ENCODE measurements at places on chromosomes 12 and 14. TPM values are rescaled to one million over a fixed set of nuclear protein-coding genes. Genes with fewer than 3 reads are reported as not detected.

Gene TM7SF3
- total RNA-seq: 72.9 TPM

Gene CD4
- 4.7 TPM for total RNA-seq

Gene SPIC
- total RNA-seq: not detected

Gene PRB2
- total RNA-seq: not detected

Gene CCDC175
- total RNA-seq: not detected

Gene TGM1
- 1.7 TPM for total RNA-seq

Gene OTUB2
- 2.3 TPM for total RNA-seq

DNA sequence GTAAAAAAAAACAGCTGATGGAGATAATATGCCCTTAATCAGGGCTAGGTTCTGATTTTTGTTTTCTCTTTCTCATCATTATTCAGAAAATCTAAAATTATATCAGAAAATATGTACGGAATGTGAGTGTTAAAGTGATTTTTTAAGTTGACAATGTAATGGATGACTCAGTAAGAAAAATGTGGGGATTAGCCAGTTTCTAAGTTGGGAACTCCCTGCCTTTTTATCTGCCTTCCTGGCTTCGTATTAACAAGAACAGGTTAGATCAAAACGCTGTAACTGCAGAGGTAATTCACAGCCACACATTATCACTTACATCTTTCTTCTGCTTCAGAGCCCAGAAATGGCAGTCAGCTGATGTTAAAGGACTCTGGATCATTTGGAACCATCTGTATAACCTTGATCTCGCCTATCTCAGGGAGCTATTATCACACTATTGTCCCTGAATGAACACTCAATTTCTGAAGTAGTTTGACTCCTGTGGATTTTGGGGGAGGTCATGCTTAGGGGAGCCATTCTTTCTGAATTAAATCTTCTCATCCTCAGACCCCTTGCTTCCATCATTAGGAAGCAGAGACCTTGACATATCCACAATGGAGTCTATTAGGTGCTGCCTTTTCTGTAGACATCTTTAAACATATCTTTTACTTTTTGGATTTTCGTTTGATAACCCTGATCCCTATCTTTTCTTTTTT lies 135.7 kb upstream of the SLC16A7 start:
- H3K4me3 ChIP-seq: no peak overlapping the region
- no peak overlapping the region for H3K27ac ChIP-seq
- H3K36me3 ChIP-seq: no peaks in the 10 kb centered on the region
- DNase-seq: no peak

DNA sequence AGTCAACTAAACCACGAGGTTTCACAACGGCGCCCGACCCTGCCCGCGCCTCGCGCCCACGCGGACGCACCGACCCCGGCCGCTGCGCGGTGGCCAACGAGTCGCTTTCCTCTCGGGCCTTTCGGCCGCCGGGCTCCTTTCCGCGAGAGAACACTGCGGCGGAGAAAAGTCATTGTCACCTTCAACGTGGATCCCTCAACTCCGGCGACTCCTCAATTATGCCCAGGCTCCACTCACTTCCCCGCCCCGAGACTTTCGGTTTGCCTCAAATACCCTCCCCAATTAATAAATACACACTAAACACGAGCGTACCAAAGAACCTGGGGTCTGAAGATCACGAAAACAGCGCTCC lies 450 bp downstream of the SINHCAF start:
- H3K4me3 ChIP-seq: peak overlapping the region; percentile 99
- H3K4me1 ChIP-seq: peaks cover 35% of the 10 kb centered on the region
- peaks cover 23% of the 10 kb centered on the region for H3K27me3 ChIP-seq
- DNase-seq: no peak
- H3K36me3 ChIP-seq: peaks cover 16% of the 10 kb centered on the region

- no peak overlapping the region for H3K27ac ChIP-seq
- H3K36me3 ChIP-seq: peaks cover 4% of the 10 kb centered on the region
- H3K4me1 ChIP-seq: no peaks in the 10 kb centered on the region
- DNase-seq: no peak
- H3K4me3 ChIP-seq: no peak overlapping the region
These were observed 51.2 kb downstream of the GLRX5 start for GRCh38 chr14:95585953-95586620.

GRCh38 chr14:94138251-94138650 lies 8.8 kb upstream of the IFI27L2 start:
- no peaks in the 10 kb centered on the region for H3K36me3 ChIP-seq
- no peak overlapping the region for H3K4me3 ChIP-seq
- no peaks in the 10 kb centered on the region for H3K4me1 ChIP-seq
- H3K27ac ChIP-seq: no peak overlapping the region

GRCh38 chr14:54133896-54134295 lies 177.3 kb upstream of the BMP4 start:
- no peak for DNase-seq
- H3K27ac ChIP-seq: no peak overlapping the region
- no peak overlapping the region for H3K4me3 ChIP-seq
- H3K27me3 ChIP-seq: no peaks in the 10 kb centered on the region
- H3K4me1 ChIP-seq: peaks cover 17% of the 10 kb centered on the region

DNA sequence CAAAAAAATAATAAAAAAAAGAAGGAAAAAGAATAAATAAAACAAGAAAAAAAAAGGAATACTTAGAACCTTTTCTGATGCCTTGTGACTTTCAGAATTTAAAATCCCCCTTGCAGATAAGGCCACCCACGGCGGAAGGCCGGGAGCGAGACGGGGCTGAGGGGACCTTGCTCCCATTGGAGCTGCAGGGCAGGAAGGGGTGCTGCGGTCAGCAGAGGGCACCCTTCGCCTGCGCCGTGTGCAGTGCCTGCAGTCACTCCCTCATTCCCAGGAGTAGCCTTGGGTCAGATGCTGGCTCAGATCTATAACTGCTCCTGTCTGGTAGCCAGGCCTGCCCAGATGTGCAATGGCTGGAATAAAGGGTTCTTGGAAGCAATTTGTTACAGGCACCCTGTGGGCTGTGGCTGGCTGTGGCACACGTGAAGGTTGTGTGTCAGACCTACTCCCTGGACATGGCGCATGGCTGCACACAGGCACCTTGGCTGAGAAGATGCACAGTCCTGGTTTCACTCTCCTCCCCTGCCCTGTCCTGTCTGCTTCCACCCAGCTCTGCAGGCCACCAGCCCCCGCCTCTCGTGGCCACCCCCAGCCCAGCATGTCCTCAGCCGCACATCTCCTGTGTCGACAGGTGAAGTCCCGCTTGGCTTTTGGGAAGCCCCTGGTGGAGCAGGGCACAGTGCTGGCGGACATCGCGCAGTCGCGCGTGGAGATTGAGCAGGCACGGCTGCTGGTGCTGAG lies 13.4 kb upstream of the ALDH2 start:
- H3K4me3 ChIP-seq: no peak overlapping the region
- H3K27me3 ChIP-seq: peaks cover 4% of the 10 kb centered on the region
- peak; percentile 67 for DNase-seq

DNA sequence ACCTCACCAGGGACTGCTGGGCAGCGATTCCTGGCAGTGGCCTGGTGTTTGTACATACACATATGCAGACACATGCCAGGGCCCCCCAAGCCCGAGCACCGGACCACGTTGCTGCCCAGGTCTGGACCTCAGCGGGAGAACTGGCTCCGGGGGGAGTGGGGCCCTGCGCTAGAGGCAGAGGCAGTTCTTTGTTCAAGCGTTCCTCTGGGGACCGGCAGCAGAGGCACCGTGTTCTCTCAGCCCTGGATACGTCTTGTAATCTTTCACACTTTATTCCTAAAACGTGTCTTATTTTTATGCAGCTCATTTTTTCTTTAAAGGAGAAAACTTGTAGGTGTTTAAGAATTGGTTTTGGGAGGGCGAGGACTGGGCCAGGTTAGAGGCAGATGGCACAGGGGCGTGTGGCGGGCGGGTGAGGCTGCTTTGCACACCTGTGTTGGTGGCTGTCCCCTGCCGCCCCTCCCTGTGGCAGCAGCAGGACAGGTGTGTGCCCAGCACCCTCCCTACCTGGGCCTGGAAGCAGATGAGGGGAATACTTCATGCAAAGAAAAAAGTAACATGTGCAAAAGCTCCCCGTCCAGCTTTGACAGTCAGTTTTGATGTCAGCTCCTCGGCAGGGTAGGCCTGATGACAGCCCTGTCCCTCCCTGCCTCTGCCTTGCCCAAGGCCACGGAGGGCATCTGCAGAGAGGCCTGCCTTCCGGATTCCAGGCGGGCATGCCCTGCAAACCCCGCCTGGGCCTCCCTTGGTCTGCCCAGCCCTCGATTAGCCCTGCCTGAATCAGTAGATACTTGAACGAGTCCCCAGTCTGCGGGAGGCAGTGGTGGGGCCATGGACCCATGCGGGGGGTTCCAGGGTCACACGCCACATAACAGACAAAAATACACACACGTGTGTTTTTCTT lies 7.0 kb upstream of the PUS1 start:
- H3K4me3 ChIP-seq: peak overlapping the region; percentile 31
- no peaks in the 10 kb centered on the region for H3K4me1 ChIP-seq
- DNase-seq: no peak
- H3K27ac ChIP-seq: peak overlapping the region; percentile 22
- peaks cover 4% of the 10 kb centered on the region for H3K27me3 ChIP-seq

DNA sequence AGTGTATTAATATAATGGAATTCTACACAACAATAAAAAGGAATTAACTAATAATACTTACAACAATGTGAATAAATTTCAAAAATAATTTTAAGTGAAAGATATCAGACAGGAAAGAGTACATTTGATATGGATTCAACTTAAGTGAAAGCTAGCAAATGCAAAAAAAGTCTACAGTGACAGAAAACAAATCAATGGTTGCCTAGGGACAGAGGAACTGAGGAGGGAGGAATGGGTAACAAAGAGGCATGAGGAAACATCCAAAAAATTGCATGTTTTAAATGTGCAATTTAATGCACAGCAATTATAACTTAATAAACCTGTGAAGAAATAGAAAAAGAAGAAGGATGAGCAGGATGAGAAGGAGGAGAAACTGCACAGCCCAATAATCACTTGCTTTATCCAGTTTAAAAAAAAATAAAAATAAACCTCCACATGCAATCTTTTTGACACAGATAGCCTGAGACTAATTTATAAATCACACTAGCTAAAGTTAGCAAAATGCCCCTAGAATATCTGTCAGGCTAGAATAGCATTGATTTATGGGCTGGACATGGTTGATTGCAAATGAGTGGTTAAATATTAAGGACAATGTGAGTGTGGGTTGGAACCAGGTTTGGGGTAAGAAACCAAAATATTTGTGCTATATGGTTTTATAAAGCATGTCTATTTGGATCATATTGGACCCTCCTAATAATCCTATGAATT lies 1089.1 kb downstream of the TRHDE start:
- H3K4me1 ChIP-seq: no peaks in the 10 kb centered on the region
- no peaks in the 10 kb centered on the region for H3K27me3 ChIP-seq
- DNase-seq: no peak
- no peaks in the 10 kb centered on the region for H3K36me3 ChIP-seq

DNA sequence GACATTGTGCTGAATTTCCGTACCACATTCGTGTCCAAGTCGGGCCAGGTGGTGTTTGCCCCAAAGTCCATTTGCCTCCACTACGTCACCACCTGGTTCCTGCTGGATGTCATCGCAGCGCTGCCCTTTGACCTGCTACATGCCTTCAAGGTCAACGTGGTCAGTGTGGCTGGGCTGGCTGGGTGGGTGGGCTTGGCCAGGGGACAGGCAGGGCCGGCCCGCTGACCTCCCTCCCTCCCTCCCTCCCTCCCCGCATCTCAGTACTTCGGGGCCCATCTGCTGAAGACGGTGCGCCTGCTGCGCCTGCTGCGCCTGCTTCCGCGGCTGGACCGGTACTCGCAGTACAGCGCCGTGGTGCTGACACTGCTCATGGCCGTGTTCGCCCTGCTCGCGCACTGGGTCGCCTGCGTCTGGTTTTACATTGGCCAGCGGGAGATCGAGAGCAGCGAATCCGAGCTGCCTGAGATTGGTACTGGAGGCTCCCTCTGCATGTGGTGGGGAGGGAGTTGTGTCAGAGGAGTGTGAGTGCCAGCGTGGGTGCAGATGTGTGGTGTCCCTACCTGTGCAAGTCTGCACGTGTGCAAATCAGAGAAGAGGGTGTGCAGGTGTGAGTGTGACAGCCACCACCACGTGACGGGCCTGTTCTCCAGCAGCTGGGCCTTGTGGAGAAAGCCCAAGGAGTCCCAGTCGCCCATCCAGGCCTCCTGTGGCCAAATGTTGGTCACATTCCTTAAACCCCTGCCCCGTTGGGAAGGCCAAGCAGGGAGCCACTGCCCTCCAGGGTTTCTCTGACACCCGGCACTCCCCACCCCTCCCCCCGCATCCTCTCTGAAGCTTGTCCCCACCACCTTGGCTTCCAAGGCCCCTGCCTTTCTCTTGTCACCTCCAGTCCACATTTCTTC lies 5.3 kb downstream of the KCNH3 start:
- no peak overlapping the region for H3K27ac ChIP-seq
- H3K27me3 ChIP-seq: peaks cover 60% of the 10 kb centered on the region
- DNase-seq: no peak
- peak overlapping the region; percentile 16 for H3K4me3 ChIP-seq

DNA sequence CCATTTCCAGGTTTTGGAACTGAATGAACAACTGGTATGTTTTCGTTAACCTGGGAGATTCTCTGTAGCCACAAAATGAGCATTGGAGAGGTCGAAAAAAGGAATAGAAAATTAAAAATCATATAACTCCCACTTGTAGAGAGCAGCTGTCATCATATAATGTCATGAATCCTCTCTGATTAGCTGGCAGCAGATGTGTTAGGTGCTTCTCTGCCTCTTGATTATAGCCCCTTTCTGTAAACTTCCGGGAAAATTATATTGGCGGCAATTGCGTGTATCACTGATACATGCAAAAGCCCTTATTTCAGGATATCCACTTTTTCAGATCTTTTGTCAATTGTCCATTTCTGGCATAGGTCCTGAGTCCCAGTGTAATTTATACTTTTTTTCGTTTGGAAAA lies 31.7 kb downstream of the FGD4 start:
- H3K4me3 ChIP-seq: no peak overlapping the region
- no peak for DNase-seq
- H3K27ac ChIP-seq: peak overlapping the region; percentile 79
- peaks cover 12% of the 10 kb centered on the region for H3K4me1 ChIP-seq

- no peaks in the 10 kb centered on the region for H3K27me3 ChIP-seq
- DNase-seq: no peak
- no peak overlapping the region for H3K27ac ChIP-seq
- H3K4me1 ChIP-seq: no peaks in the 10 kb centered on the region
These were observed 143.9 kb downstream of the ALX1 start for GRCh38 chr12:85423947-85424346.

DNA sequence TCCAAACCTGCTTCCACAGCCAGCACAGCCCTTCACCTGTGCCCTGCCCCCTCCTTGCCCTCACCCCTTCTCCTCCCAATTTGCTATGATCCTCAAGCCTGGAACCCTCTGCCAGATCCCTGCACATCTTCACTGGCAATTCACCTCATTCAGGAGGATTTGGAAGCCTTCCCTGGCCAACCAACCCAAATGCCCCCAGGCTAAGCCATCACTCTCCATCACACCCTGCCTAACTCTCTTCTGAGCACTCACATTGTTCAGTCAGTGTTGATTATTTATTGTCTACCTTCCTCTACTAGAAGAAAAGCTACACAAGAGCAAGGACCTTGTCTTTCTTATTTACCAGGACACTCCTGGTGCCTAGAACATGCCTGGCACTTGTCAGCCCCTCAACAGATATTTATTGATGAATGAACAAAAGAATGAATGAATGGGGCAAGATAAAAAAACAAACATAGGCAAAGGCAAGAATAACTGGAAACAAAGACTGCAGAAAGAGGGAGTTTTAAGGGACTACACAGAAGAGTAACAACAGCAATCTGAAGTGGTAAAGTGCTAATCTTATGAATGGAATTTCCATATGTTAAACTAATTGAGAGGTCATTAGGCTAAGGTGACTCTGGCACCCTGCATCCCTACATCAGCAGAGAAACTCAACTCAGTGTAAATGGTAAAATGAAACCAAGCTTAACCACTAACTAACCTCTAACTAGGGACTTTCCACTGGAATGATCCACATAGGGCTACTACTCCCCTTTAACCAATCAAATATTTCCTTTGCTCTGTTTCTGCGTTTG lies 33.4 kb downstream of the TMTC1 start:
- peaks cover 6% of the 10 kb centered on the region for H3K4me1 ChIP-seq
- H3K27me3 ChIP-seq: no peaks in the 10 kb centered on the region
- no peak for DNase-seq
- no peak overlapping the region for H3K4me3 ChIP-seq
- H3K36me3 ChIP-seq: no peaks in the 10 kb centered on the region

Data from endothelial cell (in vitro differentiated cells).